CD4-positive, alpha-beta T cell treated with Interleukin-1 beta for 1 hour (primary cell): ENCODE measurements at places on chromosomes 16 and 17.

DNA sequence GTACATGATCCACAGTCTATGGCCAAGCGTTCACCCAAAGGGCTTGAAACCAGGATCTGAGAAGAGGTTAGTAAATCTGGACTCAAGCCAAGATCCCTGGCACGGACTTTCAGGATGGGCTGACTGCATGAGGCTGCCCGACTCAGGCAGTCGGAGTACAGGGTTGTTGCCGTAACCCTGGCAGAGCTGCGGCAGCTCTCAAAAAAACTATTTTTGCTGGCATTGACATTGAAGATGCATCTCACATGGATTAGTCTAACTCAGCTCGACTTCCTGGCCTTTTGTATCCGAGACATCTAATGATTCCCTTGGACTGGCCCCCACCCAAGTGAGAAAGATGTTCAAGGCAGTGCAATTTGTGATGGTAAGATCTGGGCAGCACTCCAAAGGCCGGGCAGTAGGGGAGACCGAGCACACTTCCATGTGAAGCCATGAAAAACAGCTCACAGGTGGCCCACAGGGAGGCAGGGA, 6.2 kb downstream of the SLC47A1 start:
- DNase-seq: no peak

GRCh38 chr16:35687071-35687470, 2227.7 kb downstream of the TP53TG3F start:
- DNase-seq: no peak

DNA sequence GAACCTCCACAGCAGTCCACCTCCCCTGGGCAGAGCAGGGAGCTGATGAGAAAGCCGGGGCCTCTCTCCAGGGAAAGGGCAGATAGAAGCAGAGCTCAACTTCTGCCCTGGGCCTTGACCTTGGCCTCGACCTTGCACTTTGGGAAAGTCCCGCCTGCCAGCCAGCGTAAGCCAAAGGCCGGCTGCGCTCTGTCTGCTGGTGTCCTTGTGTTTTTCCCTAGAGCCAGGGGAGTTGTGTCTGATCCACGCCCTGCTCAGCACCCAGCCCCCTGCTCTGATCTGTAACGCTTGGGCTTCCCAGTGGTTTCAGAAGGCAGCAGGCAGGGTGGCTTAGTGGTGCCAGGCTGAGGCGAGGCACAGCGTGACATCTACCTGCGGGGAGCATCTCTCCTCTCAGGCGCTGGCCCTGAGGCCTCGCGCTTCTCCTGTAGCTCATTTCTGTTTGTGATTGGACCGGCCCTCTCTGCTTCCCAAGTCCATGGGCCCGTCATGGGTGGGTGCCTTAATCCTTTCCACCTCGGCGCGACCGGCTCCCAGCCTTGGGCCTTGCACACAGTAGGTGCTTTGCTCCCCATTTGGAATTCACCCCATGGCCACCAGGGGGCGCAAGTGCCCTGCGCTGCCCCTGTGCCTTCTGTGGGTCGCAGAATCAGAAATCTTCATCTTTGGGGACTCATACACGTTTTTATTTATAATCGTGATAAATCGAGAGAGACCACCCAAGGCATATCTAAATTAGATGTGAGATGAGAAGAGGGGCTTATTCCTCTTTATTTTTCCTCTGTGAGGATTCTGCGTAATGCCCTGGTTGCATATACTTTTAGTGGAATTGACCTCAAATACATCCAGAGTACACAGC, 24.2 kb downstream of the SGSH start:
- peak; percentile 55 for DNase-seq

GRCh38 chr17:19470530-19471261, 59.7 kb downstream of the RNF112 start:
- no peak for DNase-seq

DNA sequence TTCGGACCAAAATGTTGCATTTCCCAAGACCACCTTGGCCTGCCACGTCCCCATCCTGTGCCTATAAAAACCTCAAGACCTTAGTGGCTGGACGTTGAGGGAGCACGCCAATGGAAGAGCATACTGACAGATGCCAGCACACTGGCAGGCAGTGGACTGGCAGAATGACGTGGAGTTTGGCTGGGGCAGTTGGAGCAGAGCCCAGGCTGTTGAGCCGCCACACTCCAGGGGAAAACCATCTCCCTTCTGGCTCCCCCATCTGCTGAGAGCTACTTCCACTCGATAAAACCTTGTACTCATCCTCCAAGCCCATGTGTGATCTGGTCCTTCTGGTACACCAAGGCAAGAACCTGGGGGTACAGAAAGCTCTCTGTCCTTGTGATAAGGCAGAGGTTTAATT, 494.1 kb downstream of the CDH11 start:
- no peak for DNase-seq

DNA sequence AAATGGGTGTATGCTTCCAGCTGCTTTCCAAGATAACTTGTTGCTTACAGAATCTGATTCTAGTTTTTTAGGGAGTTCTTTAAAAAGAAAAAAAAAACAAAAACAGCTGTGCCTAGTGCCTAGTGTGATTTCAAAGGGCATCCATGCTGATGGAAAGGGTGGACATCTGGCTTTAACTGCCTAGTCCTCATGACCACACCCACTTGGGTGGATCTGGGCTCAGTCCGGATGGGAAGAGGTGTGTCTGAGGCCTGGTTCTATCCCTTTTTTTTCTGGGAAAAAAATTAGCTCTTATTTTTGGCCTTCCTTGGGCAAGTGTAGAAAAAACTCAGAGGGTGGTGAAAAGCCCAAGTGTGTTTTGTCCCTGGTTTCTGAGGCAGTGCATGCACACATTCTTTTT, 132.3 kb upstream of the CDH11 start:
- DNase-seq: no peak

DNA sequence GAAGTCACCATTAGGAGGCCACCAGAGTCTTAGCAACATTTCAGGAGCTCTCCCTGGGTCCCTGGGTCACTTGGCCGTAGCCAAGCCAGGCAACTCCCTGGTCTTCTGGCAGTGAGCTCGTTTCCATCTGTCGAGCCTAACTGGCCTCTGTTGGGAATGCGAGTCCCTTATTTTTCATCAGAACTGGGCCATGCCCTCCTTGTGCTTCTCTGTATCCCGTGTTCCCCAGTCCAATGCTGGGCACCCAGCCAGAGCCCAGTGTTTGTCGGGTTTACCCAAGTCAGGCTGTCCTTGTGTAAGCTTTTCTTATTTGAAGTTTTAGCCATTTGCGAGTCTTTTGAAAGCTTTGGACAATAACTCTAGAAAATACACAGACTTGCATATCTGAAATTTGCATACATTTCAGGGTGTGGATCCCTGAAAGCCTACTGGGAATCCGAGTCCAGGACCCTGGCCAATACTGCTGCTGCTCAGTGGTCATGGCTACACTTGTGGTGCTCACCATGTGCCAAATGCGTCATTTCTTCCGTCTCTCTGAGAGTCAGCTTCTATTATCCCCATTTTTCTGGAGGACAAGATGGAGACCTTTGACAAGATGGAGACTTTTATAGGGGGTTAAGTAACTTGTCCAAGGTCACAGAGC, 81.6 kb upstream of the LGALS9 start:
- DNase-seq: no peak

DNA sequence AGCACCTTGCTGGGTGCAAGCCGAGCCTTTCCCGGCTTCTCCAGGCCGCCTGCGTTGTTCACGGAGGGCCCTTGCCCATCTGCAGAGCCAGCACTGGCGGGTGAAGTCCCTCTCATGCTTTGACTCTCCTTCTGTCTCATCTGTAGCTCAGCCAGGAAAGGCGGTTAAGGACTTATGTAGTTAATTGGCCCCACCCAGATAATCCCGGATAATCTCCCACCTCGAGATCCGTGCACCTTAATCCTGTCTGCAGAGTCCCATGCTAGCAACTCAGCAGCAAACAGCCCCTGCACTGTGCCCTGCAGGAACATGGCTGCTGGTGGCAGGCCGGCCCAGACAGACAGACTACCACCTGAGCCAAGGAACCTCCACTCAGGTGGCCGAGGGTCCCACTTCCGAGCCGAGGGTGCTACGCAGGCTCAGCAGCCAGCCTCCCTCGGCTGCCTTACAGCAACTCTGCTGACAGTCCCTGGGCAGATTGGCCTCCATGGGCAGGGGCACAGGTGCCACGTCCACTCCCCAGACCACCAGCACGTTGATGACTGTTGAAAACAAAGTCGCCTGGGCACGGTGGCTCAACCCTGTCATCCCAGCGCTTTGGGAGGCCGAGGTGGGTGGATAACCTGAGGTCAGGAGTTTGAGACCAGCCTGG, 16.9 kb downstream of the RAB40C start:
- DNase-seq: no peak

GRCh38 chr16:62950351-62950750, 914.1 kb upstream of the CDH8 start:
- DNase-seq: no peak

DNA sequence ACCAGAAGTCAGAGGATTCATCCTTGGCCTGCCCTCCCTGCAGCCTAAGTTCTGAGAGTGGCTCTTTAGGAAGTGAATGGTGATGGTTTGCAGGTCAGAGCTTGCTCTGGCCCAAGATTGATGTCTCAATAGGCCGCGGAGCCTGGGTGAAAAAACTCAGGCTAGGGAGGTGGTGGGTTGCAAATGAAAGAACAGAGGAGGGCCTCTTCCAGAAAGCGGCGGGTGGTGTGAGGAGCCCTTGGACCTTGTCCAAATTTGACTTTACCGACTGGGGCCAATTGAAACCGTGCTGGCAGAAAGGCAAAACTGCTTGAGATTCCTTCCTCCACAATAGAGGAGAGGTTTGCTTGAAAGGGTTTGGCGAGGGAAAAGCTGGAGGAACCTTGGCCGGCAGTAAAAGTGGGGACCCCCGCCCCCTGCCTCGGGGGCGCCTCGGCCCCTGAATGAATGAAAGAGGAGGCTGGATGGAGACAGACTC, 331.3 kb downstream of the SEC14L1 start:
- DNase-seq: no peak

DNA sequence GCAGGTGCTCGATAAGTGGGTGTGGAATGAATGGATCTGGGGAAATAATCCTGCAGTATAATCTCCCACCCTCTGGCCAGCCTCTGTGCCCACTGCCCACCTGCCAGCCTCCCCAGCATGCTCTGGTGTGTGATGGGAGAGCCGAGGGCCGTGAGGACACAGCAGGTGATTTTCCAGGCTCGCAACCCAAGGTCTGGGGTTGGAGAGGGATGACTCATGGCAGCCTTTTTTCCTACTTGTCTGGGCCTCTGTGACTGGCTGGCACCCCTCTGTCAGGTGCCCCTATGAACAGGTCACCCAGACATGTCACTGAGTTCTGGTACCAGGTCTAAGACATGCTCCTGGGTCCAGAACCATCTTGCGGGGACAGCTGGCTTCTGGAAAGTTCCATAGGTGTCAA, 385.7 kb upstream of the TNRC6C start:
- DNase-seq: no peak

GRCh38 chr16:3732171-3732570, 14.8 kb upstream of the TRAP1 start:
- DNase-seq: no peak

DNA sequence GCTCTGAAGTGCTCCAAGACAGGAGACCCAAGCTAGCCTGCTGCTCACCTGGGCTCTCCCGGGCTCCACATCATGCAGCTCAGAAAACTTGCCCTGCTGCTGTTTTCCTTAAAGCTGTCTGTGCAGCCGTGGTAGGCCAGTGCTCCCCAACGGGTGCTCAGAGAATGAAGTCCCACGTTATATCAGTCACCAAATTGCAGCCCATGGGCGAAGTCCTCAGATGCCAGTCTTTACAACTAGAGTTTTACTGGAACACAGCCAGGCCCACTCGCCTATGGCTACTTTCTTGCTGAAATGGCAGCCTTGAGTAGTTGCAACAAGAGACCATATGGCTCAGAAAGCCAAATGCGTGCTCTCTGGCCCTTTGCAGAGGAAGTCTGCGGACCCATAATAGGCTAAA, 6.3 kb downstream of the CREBBP start:
- no peak for DNase-seq

- no peak for DNase-seq
Measured at GRCh38 chr16:6447021-6447790, 885.4 kb upstream of the RBFOX1 start.

GRCh38 chr16:79723583-79724168, 123.1 kb upstream of the MAF start:
- no peak for DNase-seq

GRCh38 chr16:78455861-78456260, 356.4 kb downstream of the WWOX start:
- no peak for DNase-seq

GRCh38 chr17:13792314-13792713, 190.6 kb upstream of the HS3ST3A1 start:
- DNase-seq: no peak

DNA sequence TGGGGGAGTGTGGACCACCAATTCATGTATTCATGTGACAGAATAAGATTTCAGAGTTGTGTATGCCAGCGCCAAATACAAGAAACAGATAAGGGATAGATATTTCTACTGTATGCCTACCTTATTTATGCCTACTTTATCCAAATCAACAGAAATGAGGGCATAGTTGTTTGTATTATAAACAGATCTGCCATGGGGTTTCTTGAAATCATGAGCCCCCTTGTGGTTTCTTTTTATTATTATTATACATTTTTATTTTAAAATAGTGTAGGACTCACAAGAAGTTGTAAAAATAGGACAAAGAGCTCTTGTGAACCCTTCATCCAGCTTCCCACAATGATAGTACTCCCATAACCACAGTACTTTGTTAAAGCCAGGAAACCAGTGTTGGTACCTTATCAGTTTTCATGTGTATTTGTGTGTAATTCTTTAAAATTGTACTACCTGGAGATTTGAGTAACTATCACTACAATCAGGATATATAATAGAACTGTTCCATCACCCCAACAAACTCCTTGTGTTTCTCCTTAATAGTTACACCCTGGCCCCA, 229.4 kb downstream of the CCDC182 start:
- no peak for DNase-seq

DNA sequence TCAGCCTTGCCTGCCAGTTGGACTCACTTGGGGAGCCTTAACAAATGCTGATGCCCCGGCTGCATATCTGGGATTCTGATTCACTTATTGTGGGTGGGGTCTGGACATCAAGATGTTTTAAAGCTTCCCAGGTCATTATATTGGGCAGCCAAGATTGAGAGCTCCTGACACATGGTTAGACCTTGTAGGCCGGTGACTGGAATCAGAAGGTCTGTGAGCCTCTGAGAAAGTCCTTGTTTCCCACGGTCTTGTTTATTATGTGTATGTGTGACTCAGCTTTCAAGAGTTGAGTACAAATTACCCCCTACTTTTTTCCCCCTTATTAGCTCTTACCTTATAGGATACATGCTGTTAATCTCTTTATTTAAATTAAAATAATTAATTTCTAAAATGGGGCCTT, 103.5 kb downstream of the ABCC1 start:
- DNase-seq: no peak

- no peak for DNase-seq
Measured at GRCh38 chr16:48536614-48537200, 73.3 kb downstream of the N4BP1 start.

DNA sequence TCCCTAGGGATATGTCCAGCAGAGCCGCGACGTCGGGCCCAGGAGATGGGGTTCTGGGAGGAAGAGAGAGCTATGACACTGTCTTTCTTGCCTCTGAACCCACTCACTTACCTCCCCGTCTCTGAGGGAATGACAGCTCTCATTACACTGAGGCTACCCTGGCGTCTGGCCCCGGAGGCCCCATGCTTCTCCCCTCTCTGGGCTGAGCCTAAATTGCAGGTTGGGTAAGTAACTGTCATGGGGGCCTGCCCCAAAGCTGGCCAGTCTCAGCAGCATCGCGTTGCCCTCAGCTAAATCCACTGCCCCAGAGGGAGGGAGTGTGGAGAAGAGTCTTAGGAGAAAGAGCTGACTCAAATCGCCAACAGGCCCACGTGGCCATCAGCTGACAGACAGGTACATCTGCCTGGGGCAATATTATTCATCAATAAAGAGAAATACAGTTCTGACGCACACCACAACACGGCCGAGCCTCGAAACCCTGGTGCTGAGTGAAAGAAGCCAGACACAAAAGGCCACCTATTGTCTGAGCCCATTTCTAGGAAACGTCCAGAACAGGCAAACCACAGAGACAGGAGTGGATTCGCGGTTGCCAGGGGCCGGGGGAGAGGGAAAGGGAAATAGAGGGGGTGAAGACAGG, 156.4 kb downstream of the C16orf95 start:
- DNase-seq: no peak
